ENCODE measurements at places on chromosomes 3 and 15.

- DNase-seq, result no peak
Observed at GRCh38 chr3:86801921-86802320, 189.0 kb downstream of the VGLL3 start.

- DNase-seq, result no peak
Observed at GRCh38 chr3:34254285-34254684, 455.9 kb downstream of the PDCD6IP start.

- DNase-seq, result no peak
Observed at GRCh38 chr3:149581248-149581647, 76.6 kb downstream of the WWTR1 start.

DNA sequence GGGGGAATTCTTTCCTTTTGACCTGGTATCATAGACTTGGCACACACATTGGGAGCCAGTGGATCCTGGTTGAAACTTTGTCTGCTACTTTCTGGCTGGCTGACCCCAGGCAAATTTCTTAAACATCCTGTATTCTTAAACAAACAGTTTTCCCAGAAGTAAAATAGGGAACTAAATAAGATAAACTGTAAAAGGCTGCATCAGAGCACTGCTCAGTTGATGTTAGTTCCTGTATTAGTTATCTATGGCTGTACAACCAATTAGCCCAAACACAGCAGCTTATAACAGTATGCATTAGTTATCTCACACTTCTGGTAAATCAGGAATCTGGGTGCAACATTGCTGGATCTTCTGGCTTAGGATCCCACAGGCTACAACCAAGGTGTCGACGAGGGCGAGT is 73.1 kb upstream of the SLCO3A1 start:
- no peak for DNase-seq

DNA sequence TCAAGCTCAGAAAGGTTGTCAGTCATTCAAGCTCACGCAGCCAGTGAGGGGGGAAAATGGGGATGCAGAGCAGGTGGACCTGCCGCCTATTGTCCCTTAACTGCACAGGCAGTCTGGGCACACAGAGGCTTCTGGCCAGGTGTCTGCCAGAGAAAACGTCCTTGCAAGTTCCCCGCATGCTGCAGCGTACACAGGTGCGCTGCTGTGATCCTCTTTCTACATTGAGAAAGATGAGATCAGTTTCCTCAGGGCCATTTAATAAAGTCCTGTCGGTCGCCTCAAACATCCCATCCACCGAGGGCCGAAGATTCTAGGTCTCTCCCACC is 445 bp upstream of the TSEN2 start:
- DNase-seq, result no peak

DNA sequence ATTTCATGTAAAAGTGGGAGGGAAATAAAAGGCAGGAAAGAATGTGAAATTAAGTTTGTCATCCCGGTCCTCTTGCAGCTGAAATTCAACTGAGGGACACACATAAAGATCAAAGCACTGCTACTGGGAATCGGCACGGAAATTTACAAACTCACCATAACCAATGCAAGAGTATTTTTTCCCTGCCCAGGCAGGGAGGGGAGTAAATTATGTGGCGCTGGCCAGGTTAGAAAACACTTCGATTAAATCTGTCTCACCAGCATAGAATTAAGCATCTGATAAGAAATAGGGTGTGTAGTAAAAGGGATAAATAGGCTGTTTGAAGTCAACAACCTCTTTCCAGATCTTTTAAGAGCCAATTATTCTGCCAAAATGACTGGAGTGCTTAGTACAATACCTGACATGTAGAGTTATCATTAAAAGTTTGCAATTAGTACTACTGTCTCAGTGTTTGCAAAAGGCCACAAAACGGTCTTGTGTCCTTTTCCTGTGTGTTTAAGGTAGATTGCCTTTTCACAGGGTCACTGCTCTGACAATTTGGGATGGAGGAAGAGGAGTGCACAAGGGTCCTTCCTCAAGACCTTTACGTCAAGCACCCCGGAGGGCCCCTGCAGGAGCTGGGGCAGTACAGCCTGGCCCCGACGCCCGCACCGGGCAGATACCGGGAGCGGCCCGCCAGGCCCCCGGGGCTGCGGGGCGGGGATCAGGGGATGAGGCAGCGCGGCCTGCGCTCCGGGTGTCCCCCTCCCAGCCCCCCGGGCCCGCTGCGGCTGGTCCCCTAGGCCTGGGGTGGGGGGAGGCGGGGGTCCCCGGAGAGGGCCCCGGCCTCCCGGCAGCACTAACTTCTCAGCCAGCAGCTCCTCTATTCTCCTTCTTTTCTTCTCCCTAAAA is 651 bp downstream of the UBA3 start:
- DNase-seq, result no peak
